ENCODE measurements at places on chromosomes 2 and 18.

DNA sequence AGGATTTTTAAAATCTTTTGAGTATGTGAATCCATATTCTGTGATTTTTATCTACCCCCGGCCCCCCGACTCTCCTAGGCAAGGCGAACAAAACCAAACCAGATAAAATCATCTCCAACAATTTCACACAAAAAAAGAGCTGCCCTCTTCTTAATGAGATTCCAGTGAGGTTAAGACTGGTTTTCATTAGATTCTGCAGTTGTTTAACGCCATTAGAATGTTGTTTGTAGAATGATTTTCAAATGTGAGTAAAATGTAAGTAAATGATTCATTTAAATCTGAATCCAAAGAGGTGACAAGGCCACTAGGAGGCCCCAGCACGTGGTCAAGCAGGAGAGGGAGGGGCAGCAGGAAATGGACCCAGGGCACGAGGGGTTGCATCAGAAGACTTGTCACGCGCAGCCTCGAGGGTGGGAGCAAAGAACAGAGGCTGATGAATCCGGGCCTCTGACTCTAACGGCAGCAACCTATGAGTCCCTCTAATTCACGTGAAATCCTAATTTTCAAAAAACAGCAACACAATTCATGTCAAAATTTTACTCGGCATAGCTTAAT is 24.3 kb upstream of the KLHL29 start:
- DNase-seq = no peak

DNA sequence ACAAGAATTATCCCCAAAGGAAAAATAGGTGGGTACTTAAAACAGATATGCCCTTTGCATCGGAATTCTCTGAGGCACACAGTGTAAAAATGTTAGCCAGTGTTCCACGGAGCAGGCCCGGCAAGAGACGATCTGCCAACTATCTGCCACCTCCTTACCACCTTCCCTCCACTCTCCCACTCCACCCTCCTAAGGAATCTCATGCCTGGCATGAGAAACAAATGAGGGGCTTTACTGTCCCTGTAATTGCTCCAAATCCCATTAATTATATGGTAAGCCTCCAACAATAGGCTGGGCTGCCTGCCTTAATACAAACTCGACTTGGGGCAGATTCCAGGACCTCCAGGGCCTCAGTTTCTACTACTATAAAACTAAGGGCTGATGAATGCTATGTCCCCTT is 102.3 kb downstream of the ZBTB7C start:
- no peak for DNase-seq

- no peak for DNase-seq
These were observed 63.2 kb upstream of the ACAA2 start for GRCh38 chr18:49876536-49876935.

- DNase-seq = no peak
These were observed 6.5 kb downstream of the CLHC1 start for GRCh38 chr2:55225481-55226020.

GRCh38 chr2:226063704-226064440 is 664.4 kb downstream of the NYAP2 start:
- DNase-seq = no peak

GRCh38 chr18:8991155-8991554 is 111.3 kb upstream of the NDUFV2 start:
- no peak for DNase-seq

- DNase-seq = no peak
These were observed 11.5 kb upstream of the PNPT1 start for GRCh38 chr2:55705027-55705653.

DNA sequence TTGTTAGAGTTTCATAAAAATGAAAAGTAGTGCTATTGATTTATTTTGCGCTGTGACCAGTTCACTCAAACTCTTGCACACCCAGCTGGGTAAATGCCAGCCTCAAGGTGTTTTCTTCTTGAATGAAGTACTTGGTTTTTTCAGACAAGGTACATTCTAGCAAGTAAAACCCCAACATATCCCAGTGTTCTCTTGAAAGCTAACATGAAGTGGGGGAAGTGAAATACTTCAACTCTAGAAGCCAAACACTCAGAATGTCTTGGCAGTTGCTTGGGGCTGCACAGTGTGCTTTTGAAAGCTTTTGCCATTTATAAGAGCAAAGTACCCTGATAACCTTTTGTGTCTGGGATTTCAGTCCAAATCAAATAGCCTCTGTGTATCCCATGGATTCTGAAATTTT is 13.4 kb downstream of the NPAS2 start:
- DNase-seq = no peak

DNA sequence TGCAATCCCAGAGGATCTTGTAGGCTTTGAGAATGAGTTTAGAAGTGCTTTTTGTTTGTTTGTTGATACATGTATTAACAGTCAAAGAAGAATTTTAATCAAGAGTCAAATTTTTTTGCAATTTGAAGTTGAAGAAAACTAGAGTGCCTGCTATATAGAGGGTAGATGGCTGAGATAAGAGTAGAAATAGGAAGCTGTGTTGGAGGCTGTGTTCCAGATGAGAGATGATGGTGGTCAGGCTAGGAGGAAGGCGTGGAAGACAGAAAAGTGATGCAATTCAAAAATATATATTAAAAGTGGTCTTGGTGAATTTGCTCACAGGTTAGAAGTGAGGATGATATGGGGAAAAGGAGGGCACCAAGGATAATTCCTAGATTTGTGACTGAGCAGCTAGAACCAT is 978.3 kb downstream of the BCL11A start:
- no peak for DNase-seq

GRCh38 chr2:62691186-62691585 is 14.3 kb upstream of the EHBP1 start:
- DNase-seq = no peak

- DNase-seq = no peak
These were observed 646.9 kb upstream of the ZEB2 start for GRCh38 chr2:145166731-145167302.

GRCh38 chr18:75249672-75250470 is 39.3 kb downstream of the TSHZ1 start:
- no peak for DNase-seq

- DNase-seq = no peak
These were observed 25.7 kb downstream of the NPPC start for GRCh38 chr2:231900486-231900942.

DNA sequence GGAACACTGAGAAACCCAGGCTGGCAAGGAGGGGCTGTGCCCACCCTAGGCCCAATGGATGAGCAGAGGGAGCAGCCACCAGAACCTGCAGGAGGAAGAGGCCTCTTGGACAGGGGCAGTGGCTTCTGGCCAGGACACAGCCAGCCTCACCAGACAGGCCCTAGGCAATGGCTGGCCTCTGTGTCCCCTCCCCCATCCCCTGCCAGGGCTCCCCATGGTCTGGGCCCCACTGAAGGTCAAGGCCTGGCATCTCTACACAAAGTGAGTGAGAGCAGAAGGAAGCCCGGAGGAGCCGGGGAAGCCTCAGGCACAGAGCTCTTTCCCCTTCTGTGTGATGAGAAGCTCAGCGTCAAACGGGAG is 6.3 kb downstream of the PRLH start:
- no peak for DNase-seq

DNA sequence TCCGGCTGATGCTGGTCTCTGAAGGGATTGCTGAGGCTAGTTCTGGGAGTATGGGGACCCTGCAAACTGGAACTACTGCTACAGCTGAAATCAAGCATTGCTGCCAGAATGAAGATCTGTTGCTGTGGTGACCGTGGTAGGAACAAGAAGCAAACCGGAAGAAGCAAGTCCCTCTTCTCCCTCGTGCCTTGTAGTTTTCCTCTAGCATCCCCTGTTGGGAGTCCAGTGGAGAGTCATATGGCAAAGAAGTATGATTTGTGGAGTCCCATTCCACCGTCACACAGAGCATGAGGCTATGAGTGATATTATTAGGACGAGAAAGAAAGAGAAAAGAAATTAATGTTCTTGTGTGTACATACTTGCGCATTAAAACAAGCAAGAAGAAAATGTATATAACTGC is 138.8 kb upstream of the SP5 start:
- DNase-seq = no peak

GRCh38 chr2:150425121-150425955 is 62.1 kb downstream of the RND3 start:
- DNase-seq = peak; percentile 1

DNA sequence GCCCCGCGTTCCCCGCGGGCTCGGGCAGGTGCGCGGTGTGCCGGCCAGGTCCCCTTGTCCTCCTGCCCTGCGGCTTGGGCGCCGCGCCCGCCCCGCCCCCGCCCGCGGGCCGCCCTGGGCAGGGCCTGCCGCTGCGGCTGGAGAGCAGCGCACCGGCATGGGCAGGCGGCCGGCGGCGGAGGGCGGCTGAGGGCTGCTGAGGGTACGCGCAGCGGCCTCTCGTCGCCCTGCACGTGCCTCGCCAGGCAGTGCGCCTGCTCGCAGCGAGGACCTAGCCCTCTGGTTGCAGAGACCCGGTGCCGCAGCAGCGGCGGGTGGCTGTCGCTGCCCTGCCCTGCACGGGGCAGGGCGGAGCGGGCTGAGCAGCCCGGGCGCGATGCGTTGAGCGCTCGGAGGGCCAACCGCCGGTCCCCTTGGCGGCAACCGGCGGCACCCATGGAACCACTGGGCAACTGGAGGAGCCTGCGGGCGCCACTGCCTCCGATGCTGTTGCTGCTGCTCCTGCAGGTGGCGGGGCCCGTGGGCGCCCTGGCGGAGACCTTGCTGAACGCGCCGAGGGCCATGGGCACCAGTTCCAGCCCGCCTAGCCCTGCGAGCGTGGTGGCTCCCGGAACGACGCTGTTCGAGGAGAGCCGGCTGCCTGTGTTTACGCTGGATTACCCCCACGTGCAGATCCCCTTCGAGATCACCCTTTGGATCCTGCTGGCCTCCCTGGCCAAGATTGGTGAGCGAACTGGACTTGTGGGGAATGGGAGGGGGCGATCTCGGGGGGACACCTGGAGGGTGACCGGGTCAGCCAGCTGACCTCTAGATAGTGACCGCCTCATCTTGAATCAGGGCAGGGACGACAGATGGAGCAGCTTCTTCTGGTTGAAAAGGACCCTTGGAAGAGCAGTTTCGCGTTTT is at the start of gene SLC9A2:
Gene SLC9A2 (plus strand): TSS at position 140 of the 906 bp plus-strand sequence. CDS start 296 bp downstream, at position 436.
- DNase-seq = peak; percentile 4

GRCh38 chr2:133599811-133600210 is 31.5 kb upstream of the NCKAP5 start:
- no peak for DNase-seq

DNA sequence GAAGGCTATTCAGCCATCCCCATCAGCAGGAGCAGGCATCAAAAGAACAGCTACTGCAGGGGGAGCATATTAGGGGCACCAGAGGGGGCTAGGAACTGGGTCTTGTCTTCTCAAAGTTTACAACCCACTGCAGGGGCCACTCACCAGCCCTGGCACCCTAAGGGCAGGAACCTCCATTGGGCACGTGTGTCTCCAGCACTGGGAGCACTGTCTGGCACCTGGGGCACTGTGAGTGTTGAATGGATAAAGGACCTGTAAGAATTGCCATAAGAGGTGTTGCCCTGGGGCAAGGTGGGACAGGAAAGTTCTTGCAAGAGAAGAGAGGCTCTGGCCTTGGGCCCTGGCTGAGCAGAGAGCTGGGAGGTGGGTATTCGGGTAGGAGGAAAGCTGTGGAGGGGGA is 1.4 kb upstream of the STEAP3 start:
- DNase-seq = no peak

DNA sequence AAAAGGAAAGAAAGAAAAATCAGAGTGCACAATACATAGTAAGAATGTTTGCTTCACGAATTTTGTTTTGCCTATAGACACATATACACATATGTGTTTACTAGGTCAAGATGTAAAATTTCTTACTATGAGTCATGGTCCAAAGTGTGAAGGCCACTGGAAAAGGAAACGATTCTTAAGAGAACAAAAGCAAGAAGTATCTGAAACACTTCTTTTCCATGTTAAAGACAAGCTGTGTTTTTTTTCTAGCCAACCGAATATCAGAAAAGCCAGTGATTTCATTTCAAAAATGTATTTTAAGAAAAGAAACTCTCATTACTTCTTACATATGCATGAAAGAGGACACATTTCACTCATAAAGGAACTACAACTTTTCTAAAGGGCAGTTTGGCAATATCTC is 24.9 kb downstream of the PECR start:
- DNase-seq = no peak

GRCh38 chr2:52794581-52794980 is 973.0 kb upstream of the CHAC2 start:
- DNase-seq = peak; percentile 1

GRCh38 chr2:219946529-219946928 is 319.1 kb downstream of the SLC4A3 start:
- no peak for DNase-seq

GRCh38 chr2:28310107-28310506 is 82.6 kb upstream of the FOSL2 start:
- DNase-seq = no peak

GRCh38 chr2:47558116-47558767 is 155.3 kb downstream of the MSH2 start:
- DNase-seq = peak; percentile 65

- DNase-seq = no peak
These were observed 50.3 kb downstream of the SH2D6 start for GRCh38 chr2:85468704-85469349.

GRCh38 chr2:207463433-207463832 is 66.3 kb upstream of the CREB1 start:
- DNase-seq = no peak

DNA sequence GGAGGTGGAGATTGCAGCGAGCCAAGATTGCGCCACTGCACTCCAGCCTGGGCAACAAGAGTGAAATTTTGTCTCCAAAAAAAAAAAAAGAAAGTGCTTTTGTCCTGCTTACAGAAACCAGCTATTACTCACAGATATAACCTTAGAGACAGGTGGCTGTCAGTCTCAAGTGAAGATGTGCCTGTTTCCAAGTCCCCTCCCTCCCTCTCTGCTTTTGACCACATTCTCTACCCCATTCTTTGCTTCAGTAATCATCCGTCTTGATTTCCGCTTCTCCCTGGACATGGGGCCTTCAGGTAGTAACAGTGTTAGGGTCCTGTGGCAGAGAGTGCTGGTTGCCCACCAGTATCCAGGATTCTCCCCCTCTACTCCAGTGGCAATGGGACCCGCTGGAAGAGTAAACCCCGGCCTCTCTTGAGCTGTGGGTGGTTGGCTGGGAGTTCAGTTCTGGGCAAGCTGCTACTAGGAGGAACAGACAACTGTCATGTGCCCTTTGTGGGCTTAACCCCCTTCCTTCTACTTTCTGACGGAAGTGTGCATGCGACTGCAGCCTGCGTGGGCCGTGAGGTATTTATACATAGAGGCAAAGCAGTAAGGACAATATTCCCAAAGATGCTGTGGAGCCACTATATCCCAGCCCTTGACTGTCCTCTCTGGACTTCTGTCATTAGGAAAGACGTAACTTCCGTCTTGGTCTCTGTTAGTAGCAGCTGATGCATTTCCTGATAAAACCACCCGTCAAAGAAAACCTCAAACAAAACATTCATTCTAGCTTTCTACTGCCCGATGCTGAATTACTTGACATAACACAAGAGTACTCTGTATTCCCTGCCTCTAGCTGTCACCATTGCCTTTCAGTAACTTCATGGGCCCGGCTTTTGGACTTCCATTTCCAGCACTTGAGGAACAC is 17.8 kb downstream of the PDCL3 start:
- no peak for DNase-seq

DNA sequence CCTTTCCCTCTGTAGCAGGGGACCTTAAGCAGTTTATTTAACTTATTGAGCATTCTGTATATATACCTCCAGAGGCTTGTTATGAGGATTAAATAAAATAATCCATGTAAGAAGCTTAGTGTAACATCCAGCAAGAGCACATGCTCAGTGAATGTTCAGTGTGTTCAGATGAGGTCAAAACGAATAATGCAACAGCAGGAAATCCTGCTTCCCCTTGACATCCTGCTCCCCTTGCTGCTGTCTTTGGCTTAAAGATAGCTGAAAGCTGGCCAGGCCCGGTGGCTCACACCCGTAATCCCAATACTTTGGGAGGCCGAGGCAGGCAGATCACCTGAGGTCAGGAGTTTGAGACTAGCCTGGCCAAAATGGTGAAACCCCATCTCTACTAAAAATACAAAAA is 68.7 kb downstream of the COL4A4 start:
- no peak for DNase-seq
